ENCODE measurements at places on chromosomes 7 and 10. TPM values are rescaled to one million over a fixed set of nuclear protein-coding genes. Genes with fewer than 3 reads are reported as not detected.

The GRM3 gene
- not detected for total RNA-seq

DNA sequence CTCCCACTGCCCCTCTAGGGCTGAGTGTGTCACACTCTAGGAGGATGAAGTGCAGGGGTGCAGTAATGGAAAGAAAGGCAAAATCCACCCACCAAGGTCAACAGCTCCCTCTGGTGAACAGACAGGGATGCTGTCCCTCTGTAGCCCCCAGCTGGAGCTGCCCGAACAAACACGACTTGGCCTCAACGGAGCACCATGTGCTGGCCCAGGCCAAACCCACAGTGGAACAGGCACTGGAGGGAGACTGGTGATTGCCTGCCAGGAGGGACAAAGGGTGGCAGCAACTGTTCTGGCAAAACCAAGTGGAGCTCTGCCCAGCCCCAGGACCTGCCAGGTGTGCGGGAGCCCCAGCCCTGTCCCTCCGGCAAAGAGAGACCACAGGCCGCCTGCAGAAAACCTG is 20.7 kb downstream of the PDIA4 start:
- no peak overlapping the region for H3K27ac ChIP-seq
- no peak for DNase-seq
- H3K4me1 ChIP-seq: no peaks in the 10 kb centered on the region

GRCh38 chr7:148787571-148788295 is 89.0 kb downstream of the CUL1 start:
- H3K27ac ChIP-seq: no peak overlapping the region
- no peak overlapping the region for H3K4me3 ChIP-seq
- no peaks in the 10 kb centered on the region for H3K36me3 ChIP-seq
- no peaks in the 10 kb centered on the region for H3K4me1 ChIP-seq
- H3K27me3 ChIP-seq: no peaks in the 10 kb centered on the region

- H3K4me3 ChIP-seq: no peak overlapping the region
- no peaks in the 10 kb centered on the region for H3K27me3 ChIP-seq
- no peak for DNase-seq
Measured at GRCh38 chr7:119761776-119762175, 511.2 kb upstream of the KCND2 start.

- peaks cover 5% of the 10 kb centered on the region for H3K4me1 ChIP-seq
- peak overlapping the region; percentile 37 for H3K27ac ChIP-seq
- no peaks in the 10 kb centered on the region for H3K36me3 ChIP-seq
- H3K27me3 ChIP-seq: no peaks in the 10 kb centered on the region
Measured at GRCh38 chr7:73896454-73896853, 35.5 kb downstream of the TMEM270 start.
